ENCODE measurements at places on chromosomes 3 and 15.

DNA sequence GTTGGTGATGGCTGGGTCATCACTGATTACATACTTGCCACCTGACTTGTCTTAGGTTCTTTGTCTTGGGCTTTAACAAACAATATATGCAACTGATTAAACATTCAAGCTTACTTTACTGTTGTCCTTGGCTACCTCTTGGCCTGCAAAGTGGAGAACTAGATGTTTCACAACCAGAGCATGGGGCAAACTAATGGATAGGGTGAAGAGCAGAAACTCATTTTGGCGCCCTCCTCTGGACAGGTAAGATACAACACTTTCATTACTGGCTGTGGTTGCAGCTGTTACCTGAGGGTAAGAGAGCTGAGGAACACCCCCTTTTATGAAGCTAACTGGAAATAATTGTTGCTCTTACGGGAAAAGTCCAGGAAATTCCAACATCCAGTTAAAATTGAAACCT, 262.1 kb downstream of the NAALADL2 start:
- no peak for DNase-seq

- DNase-seq: no peak
Measured at GRCh38 chr3:38354588-38355330, 8.2 kb downstream of the XYLB start.

GRCh38 chr3:145903472-145904013, 257.4 kb downstream of the PLOD2 start:
- DNase-seq: no peak

DNA sequence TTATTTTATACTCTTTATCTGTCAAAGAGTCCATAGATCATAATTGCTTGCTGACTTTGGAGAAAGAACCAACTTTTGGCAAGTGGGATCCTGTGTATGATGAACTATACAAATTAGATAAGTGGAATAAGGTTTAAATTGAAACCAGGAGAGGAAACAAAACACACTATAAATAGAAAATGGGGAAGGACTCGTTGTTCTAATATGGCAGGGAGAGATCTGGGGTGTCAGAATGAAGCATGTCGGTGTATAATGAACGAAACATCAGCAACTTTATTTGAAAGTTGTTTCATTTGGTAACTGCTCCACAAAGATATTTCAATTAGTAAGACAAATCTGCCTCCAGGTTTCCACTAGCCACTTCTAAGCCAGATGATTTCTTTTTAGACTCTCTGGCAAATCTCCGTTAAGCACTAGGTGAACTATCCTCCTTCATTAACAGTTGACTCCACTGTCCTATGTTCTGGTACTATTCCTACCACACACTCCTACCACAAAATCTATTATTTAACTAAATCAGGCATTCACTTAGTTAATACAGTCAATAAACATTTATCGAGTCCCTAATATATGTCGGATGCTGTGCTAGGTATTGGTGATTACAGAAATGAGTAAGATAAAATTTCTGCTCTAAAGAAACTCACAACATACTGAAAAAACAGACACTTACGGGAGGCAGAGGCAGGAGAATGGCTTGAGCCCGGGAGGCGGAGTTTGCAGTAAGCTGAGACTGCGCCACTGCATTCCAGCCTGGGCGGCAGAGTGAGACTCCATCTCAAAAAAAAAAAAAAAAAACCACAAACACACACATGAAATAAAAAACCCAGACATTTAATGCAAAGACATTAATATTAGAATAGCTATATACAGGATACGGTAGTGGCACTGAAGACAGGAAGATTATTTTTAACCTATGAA, 20.1 kb downstream of the SLC15A2 start:
- no peak for DNase-seq

DNA sequence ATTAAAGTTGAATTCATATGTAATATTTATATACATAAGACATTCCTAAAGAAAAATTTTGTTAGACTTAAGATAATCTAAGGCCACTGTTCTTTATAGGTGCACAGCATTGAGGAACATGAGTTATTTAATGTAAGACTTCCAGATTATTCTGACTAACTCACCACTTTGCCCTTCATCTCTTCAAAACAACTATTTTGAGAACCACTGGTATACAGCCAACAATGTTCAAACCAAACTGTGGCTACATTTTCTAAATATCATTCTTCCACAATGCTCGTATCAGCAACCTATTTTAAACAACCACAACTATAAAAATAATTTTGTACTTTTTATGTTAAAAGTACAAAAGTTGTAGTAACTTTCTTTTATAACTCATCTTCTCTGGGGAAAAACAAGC, 199.8 kb upstream of the ALCAM start:
- no peak for DNase-seq

DNA sequence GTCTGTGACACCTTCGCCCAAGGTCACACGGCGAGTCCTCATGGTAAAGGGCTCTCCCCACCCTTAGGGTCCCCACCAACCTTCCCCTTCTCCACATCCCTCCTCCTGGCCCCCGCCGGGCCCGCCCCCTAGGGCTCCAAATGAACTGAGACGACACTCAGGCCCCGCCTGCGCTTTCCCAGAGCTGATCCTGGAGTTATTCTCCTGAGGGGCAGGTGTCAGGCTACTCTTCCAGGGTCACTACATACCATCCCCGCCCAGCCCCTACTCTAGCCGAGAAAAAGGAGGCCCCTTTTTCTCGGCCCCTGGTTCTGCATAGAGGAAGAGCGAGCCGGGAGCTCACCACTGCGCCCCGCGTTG, 292 bp downstream of the USP4 start:
- DNase-seq: no peak

GRCh38 chr3:191342006-191342405, 11.7 kb upstream of the UTS2B start:
- no peak for DNase-seq

DNA sequence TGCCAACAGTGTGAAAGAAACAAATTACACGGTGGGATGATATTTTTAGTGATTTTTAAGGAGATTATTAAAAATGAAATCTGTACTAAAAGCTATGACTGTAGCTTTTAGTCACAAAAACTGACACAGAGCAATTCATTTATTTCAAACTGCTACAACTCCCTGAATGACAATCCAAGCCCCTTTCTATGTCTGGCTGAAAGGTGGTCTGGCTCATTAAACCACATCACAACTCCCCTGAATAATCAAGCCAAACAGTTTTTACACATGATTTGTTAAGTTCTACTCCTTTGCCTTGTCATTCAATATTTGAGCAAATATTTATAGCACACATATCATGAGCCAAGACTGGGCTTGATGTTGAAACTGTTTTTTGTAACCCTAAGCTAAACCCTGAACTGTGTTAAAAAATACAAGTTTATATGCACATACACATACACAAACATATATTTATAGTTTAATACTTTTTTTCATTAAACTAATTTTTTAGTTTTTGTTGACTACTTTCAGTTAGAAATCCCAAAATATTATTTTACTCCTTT, 125.5 kb downstream of the RBMS3 start:
- no peak for DNase-seq

DNA sequence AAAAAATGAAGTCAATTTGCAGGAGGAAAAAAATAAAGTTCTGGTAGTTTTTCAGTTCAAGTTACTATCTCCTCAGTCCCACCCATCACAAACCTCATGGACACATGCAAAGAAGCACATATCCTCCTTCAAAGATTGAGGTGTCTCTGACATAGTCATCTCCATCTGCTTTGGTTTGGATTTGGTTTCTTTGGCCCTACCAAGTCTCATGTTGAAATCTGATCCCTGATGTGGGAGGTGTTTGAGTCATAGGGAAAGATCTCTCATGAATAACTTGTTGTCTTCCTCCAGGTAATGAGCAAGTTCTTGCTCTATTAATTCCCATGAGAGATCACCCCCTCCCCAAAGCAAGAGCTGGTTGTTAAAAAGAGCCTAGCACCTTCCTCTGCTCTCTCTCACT, 446.8 kb downstream of the IGSF11 start:
- DNase-seq: no peak

DNA sequence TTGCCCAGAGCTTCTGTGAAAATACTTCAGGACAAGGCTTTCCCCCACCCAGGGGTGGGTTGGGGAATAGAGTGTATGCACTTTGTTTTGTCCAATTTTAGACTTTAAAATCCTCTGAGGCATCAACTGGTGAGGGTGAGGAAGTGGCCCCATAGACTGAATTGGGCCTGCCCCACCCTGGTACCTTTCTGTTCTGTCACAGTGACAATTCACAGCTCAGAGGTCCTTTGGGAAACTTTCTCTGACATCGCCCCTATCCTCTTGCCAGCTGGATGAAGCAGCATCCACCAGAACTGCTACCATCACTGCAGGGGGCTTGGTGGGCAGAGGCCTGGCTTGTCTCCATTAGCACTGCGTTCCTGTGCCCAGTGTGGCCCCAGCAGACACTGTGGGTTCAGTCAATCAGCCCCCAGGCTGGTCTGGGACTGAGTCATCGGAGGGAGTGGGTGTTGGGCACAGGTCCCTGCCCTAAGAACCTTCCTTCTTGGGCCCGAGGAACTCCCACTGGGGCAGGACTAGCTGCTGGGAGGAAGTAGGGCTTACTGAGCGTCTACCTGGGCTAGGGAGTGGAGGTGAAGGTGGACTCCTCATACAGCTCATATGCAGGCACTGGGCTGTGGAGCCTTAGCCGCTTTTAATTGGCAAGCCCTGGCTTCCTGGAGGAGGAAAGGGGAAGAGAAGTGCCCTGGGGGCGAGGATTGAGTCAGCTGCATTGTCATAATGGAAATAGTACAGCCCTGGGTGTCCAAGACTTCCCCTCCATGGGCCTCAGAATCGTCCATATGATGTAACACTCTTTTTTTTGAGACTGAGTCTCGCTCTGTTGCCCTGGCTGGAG, 1.5 kb upstream of the PPM1M start:
- peak; percentile 66 for DNase-seq

- no peak for DNase-seq
Measured at GRCh38 chr3:19295208-19295607, 146.9 kb downstream of the KCNH8 start.

GRCh38 chr15:31235311-31236183, 91.1 kb upstream of the KLF13 start:
- no peak for DNase-seq

- peak; percentile 76 for DNase-seq
Measured at GRCh38 chr15:62306851-62307504, 141.9 kb upstream of the C2CD4B start.

- DNase-seq: no peak
Measured at GRCh38 chr3:11613319-11613718, 30.4 kb downstream of the VGLL4 start.

- no peak for DNase-seq
Measured at GRCh38 chr3:65231544-65231943, 543.7 kb upstream of the ADAMTS9 start.

GRCh38 chr3:117540597-117540996, 831.0 kb downstream of the TUSC7 start:
- no peak for DNase-seq

GRCh38 chr3:186375443-186375842, 13.4 kb upstream of the DGKG start:
- no peak for DNase-seq

GRCh38 chr3:180002006-180002405, 34.7 kb downstream of the PEX5L start:
- DNase-seq: no peak

DNA sequence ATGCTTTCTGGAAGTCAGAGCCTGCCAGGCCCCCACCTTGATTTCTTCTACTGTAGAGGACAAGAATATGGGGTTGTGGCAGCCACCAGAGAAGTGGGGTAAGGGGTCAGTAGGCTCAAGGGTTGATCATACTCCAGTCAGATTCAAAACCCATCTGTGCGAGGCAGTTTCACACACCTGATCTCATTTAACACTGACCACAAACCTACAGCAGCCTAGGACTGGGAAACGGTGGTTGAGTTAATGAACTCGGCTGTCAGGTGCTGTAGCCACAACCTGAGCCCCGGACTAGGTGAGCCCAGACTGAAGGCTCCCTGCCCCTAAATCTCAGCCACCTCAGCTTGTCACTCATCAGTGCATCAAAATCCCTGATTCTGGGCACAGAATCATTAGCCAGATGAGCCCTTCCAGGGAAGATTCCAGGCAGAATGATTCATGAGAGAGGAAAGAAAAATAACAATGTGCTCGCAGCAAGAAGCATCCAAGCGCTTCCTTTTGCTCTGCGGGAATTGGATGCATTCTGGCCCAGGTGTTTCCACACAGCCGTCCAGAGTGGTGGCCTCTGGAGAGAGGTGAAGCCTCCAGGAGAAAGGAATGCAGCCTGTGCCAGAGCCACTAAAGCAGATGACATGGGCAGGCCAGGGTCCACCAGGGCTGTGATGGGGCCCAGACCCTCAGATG, 102.1 kb downstream of the SRGAP3 start:
- no peak for DNase-seq

DNA sequence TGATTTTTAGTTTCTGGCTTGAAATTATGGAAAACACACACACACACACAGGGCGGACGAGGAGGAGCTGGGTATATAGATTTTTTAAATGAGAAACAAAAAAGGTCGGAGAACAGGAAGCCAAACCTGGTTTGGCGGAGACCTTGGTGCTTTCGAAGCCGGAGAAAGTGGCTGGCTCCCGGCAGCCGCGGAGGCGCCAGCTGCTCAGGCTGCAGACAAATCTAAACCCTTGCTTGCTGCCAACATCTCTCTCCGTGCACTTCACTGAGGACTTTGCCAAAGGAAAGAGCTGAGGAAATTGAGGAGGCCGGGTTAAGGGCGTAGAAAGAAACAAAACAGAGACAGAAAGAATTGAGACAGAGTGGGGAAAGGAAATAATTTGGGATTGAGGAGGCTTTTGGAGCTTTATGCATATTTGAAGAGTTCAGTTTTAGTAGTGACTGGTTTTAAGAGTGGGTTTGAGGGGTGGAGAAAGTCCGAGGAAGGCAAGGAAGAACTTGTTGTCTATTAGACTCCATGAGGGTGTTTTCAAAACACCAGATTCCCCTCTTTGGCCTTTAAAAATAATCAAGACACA, 2.2 kb downstream of the ZIC1 start:
- no peak for DNase-seq

DNA sequence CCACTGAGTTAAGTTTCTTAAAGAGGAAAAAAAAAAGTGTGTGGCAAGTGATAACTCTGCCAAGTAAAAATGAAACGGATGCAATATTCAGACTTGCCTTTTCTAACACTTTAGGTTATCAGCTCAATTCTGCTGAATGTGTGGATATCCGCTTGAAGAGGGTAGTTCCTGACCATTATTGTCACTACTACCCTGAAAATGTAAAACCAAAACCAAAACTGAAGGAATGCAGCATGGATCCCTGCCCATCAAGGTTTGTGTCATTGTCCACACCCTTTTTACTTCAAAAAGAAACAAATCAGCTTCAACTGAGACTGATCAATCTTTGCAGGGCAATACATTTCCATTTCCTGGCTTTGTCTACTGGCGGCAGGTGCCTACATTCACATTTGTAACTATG, 236.1 kb downstream of the ADAMTSL3 start:
- no peak for DNase-seq

- peak; percentile 23 for DNase-seq
Measured at GRCh38 chr3:69458803-69459365, 73.0 kb upstream of the FRMD4B start.

GRCh38 chr3:58899953-58900298, 149.9 kb downstream of the CFAP20DC start:
- DNase-seq: no peak
